Stimulated activated CD8-positive, alpha-beta memory T cell treated with anti-CD3 and anti-CD28 coated beads, Interleukin-15, amount 100 ng/mL, for 48 hours (primary cell): ENCODE measurements at places on chromosomes 1 and 21.

- DNase-seq = no peak
Observed at GRCh38 chr1:43402089-43402865, 12.6 kb downstream of the SZT2 start.

DNA sequence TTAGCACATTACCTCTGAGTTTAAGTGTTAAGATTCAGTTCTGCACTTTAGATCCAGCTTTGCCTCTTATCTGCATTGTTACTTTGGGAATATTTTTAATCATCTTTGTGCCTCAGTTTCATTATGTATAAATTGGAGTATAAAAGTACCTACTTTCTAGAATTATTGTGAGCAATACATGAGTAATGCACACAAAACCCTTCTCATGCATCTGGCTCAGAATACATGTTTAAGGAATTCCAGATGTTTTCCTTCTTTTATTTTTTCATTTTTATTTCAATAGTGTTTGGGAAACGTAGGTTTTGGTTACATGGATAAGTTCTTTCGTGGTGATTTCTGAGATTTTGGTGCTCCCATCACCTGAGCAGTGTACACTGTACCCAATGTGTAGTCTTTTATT lies 14.2 kb downstream of the C8A start:
- DNase-seq = no peak

DNA sequence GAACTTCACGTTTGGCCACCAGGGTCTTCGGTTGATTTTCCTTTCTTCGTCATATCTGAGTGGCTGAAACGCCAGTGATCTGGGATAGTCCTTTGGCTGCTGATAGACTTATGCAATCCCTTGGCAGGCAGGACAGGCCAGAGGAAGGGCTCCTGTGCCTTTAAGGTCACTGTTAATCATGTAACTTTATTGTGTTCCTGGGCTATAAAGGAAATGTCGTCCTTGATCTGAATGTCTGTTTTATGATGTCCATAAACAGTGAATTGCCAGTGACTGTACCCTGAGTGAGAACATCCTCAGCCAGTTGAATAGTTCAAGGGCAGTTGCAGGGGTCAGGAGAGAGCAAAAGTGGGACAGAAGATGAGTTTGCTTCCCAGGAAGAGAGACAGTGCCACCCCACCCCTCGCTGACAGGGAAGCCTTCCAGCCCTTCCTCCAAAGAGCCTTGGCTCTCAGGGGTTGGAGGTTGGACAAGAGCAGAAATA lies 68.0 kb downstream of the PDE9A start:
- DNase-seq = no peak

DNA sequence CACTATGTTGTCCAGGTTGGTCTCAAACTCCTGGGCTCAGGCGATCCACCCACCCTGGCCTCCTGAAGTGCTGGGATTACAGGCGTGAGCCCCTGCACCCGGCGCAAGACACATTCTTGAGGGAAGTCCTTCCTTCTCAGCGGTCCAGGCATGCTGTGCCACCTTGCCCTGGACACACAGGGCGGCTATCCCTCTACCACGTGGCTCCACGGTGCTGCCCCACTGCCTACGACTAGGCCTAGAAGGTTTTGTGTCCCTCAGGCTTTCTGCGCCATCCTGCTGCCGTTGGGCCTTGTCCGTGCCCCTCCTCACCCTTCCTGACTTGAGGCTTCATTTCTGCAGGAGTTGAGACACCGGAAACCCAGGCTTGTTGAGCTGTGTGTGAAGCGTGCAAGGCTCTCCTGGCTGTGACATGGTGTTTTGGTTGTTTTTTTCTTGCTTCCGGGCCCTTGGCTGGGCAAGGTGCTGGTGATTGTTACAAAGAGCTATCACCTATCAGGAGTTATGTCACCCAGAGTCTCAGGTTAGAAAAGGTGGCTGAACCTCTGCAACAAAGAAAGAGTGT lies 13.9 kb downstream of the C1orf174 start:
- DNase-seq = no peak

DNA sequence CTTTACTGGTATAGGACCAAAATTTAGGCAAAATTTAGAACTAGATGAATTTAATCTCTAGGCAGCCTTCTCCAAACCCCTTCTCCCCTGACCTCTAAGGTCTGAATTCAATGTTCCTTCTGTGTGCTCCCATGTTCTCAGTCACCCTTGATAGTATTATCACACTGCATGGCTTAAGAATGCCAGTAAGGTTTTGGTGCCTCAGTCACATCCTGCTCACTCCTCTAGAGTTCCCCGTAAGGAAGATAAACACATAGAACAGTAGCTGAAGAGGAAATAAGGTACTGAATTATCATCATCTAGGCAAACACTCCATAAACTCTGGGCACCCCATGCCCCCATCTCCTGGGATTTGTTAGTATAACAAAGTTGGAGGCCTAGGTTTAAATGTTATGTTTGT lies 18.2 kb downstream of the PRRX1 start:
- DNase-seq = no peak

DNA sequence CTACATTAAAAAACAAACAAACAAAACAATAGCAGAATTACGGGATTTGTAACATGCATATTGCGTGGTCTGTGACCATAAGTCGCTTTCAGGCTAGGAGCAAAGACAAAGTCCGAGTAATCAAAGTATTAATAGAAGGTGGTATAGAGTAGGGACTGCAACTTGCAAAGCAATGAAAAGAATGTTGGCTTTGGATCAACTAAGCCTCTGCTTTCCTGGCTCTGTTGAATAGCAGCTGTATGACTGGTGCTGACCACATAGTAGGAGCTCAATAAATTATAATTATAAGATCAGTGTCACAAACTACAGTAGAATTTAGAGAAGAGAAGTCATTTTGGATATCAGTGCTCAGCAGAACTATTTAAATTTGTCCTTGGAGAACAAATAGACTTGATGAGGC lies 586.4 kb downstream of the DPYD start:
- DNase-seq = no peak

GRCh38 chr1:246592695-246593094 lies 26.4 kb downstream of the CNST start:
- no peak for DNase-seq

DNA sequence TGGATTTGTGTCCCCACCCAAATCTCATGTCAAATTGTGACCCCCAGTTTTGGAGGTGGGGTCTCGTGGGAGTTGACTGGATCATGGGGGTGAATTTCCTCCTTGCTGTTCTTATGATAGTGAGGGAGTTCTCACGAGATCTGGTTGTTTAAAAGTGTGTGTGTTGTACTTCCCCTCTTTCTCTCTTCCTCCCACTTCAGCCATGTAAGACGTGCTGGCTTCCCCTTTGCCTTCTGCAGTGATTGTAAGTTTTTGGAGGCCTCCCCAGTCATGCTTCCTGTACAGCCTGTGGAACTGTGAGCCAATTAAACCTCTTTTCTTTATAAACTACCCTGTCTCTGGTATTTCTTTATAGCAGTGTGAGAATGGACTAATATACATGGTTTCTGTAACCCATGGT lies 64.6 kb downstream of the RHOU start:
- DNase-seq = no peak

- no peak for DNase-seq
Observed at GRCh38 chr1:38680801-38681510, 178.6 kb downstream of the RRAGC start.

DNA sequence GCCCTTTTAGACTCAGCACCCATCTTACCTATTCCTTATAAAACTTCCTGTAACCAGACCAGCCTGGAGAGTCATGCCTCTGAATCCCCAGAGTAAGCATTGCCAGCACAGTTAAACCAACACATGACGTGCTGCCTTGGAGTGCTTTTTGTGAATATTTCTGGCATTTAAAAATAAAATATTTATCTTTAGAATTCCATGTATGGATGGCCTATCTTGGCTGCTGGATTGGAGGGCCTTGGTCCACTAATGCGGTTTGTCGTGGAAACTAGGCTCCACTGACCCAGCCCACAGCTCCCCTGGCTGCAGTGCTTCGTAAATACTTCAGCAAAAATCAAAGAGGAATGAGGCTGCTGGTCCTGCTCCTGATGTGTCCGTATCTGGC lies 17.5 kb downstream of the MTARC1 start:
- no peak for DNase-seq

GRCh38 chr1:43689289-43689688 lies 18.0 kb upstream of the ST3GAL3 start:
- no peak for DNase-seq

- DNase-seq = peak; percentile 80
Observed at GRCh38 chr1:116806245-116806644, 52.0 kb downstream of the CD2 start.

DNA sequence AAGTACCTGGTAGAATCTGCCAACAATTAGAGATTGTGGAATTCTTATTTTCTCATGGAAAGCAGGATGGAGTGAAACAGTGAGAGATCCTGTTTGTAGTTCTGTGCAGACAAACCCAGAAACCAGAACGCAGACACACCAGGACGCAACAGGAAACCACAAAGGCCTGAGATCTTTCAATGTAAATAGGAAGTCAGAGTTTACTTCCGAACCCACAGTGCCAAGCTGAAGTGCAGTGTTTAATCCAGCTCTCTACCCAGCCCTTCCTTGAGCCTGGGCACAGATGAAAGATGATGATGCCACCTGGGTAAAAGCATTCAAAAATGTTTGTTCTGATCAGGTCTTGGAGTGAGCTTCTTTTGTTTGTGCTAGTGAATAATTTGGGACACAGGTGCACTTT lies 244.2 kb upstream of the HOOK1 start:
- no peak for DNase-seq

DNA sequence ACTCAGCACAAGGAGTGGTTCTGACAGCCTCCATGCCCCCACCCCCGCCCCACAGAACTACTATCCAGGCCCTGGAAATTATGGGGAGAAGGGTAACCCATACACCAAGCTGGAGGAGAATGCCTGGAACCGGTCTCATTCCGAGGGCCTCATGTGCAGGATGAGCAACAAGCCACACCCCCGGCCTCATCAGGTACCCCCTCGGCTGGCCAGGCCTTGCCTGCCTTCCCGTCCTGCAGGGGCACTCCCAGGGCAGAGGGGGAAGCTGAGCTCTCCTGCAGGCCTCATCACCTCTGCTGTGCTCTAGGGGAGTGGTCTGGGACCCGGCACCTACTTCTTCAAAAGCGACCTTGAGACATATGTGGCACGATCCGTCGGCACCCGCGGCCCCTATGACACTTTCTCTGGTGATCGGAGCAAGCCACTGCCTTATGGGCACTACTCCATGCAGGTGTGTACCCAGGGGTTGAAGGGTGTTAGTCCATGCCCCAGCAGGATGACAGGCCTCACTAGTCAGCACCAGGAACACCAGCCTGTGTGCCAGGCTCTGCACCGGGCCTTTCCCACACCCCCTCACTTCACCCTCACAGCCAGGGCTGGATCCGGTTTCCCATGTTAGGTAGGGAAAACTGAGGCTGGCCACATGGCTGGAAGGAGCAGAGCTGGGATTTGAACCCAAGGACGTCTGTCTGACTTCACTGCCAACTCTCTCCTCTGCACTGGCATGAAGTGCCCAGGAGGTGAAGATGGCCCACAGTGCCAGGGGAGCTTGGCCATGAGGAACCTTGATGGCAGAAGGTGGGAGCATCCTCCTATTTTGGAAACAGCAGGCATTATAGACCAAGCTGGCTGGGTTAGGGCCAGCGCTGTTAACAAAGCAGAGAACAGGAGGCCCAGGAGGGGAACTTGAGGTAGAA lies 10.9 kb upstream of the TTC22 start:
- DNase-seq = no peak

DNA sequence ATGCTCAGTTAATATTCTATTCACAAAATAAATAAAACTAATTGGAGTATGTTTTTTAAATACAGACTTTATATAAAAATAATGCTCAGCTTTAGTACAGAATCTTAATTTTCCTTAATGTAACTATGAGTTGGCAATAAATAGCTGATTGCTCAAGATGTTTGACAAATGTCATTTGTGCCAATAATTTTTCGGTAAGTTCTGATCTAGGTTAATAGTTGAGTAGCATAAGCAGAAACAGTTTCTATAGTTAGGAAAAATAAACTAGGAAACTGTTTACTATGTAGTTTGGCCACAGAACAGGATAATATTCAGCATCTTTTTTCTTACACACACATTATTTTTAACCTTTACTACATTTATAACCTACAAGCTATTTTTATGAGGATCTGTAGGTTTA lies 40.3 kb downstream of the KCTD3 start:
- no peak for DNase-seq

DNA sequence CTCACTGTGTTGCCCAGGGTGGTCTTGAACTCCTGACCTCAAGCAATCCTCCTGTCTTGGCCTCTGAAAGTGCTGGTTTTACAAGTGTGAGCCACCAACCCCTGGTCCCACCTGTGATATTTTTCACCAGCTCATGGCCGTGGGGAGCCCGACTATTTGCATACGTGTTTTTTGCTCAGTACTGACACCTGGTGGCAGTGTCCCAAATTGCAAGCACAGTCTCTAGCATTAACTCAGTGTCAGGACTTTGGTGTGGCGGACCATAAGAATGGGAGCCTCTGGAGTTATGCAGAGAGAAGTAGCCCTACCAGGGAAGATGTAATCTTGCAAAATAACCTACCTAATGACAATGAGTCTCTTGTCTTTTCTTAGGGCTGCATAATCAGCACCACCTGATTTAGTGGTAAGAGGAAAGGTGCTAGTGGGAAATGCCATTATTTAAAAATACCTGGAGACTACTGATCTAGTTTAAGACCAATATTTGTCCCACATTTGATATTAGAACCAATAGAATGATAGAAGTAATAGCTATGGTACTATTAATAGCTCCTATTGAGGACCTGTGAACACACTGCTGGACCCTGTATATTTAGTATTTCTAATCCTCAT lies 305.4 kb downstream of the DISC1 start:
- peak; percentile 23 for DNase-seq

GRCh38 chr1:31701091-31701736 lies 2.6 kb downstream of the COL16A1 start:
- DNase-seq = no peak

DNA sequence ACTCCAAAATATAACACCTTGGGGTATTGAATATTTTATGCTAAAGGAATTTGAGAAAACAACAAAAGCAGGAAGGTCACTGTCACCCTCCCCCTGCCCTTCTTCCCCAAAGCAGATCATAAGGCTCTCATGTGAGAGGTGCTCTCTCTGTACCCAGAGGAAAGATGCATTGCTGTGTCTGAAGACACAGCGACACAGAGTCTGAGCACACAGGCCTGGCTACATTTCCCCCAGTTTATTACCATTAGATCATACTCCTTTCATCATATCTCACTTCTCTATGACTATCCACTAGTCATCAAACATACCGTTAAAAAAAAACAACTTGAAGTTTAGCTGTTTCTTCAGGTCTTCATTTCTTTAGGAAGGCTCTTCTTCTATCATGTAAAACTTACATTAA lies 127.1 kb downstream of the PPIAL4G start:
- no peak for DNase-seq

GRCh38 chr1:10736634-10737586 lies 59.5 kb downstream of the CASZ1 start:
- DNase-seq = no peak

- DNase-seq = no peak
Observed at GRCh38 chr1:25832336-25833037, 12.7 kb downstream of the MTFR1L start.

GRCh38 chr1:162023181-162023546 lies 505 bp downstream of the OLFML2B start:
- DNase-seq = no peak

GRCh38 chr1:52210044-52210443 lies 68.2 kb downstream of the ZFYVE9 start:
- DNase-seq = no peak
